ENCODE measurements at places on chromosomes 13 and 19.

- DNase-seq: no peak
Measured at GRCh38 chr13:24737042-24737441, 26.9 kb upstream of the RNF17 start.

DNA sequence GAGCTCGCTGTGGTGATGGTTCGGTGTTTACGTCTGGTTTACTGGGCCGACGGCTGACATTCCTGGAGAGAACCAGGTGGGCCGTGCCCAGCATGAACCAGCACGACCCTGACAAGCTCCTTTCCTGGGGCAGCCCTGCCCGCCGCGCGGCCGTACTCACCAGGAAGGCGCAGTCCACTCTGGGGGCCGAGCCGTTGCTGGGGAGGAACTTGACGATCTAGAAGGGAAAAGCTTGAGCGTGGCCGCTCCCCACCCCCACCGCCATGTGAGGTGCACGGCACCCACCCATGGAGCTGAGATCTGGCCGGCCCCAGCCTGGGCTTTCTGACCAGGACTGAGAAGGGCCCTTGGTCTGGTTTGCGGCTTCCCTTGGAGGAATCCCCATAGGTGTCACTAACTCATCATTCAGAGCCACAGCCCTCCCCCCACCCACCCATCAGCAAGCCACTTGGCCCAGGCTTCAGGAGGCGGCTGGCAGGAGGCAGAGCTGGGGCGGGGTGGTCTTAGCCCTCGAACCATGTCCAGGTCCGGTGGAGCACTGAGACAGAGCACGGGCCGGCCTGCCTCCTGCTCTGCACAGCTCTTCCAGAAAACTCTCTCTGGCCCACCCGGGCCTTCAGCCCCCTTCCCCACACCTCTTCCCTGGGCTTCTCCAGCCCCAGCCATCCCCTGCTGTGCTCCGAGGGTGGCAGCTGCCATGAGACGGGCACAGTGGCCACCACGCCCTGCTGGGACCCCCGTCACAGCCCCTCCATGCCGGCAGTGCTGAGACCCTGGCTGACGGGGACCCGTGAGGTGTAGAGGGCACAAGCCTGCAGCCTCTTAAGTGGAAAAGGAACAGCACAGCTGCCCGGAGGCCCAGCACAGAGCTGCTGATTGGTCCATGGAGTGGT lies 6.2 kb downstream of the ATP4B start:
- no peak for DNase-seq

DNA sequence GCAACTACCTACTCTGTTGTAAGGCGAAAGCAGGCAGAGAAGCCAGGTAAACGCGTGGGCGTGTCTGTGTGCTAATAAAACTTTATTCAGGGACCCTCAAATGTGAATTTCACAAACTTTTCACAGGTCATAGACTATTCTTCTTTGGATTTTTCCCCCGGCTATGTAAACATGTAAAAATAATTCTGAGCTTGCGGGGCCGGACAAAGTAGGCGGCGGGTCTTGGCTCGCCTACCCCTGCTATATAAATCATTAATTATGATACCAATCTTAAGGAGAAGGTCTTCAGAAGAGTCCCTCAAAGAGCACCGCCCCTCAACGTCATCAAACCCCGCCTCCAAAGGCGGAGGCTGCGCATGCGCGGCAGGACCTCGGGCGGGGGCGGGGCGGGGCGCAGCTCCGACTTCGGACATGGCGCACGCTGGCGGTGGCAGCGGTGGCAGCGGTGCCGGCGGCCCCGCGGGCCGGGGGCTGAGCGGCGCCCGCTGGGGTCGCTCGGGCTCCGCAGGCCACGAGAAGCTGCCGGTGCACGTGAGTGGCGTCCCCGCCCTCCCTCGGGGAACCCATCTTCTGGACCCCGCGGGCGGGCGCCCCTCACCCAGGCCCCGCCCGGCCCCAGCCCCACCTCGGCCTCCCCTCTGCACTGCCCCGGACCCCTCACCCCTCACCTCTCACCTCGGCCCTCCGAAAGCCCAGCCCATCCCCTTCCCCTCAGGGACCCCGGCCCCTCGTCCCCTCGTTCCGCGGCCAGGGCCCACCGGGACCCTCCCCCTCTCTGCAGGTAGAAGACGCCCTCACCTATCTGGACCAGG lies at the start of gene SIN3B:
SIN3B (plus strand) TSS at position 389 of the 812 bp plus-strand sequence; CDS start at position 412, 23 bp downstream.
- DNase-seq: peak; percentile 86

GRCh38 chr19:41997851-41998229 lies 3.8 kb upstream of the ATP1A3 start:
- no peak for DNase-seq

DNA sequence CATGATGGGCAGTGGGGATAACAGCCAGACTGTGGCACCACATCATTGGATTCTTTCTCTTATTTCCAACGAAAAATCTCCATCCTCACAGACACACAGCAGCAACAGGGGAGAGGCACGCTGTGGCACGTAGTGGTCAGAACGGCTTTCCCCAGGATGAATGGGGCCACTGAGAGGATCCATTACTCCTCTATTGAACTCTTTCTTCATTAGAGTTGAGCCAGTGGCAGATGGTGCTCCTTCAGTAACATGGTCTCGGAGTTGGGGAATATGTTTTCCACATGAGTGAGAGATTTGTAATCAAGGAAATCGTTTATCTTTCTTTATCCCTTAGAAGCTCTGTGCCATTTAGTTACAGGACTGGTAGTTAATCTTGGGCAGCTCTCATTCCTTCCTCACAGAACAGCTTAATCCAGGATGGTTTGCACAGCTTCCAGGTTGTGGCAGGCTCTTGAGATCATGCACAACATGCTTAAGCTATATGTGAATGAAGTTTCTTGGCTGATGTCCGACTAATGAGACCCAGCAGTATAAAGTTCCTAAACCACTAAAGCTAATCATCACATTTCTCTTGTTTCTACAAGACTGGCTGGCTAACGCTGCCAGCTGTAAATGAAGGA lies 180.5 kb upstream of the SLC10A2 start:
- DNase-seq: no peak

DNA sequence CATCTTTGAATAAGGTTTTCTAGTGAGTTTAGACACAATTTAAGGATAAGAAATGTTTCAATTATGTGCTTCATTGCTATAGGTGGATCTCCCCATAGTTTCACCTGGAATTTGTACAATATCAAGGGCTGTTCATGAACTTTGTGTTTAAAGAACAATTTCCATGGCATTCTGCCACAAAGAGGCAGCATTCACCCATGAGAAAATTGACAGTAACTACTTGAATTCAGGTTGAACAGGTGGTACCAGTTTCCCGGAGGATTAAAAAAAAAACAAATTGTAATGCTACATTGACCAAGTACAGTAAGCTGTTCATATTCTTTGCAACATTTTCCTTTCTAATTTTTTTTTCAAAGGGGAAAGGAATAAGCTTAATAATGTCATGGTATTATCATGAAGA lies 9.1 kb downstream of the SLITRK5 start:
- DNase-seq: no peak

GRCh38 chr19:612941-613340 lies 20.4 kb downstream of the POLRMT start:
- no peak for DNase-seq

- DNase-seq: peak; percentile 79
Measured at GRCh38 chr19:16330368-16330801, 5.8 kb downstream of the KLF2 start.

GRCh38 chr19:56301155-56301554 lies 13.5 kb downstream of the ZSCAN5A start:
- no peak for DNase-seq

GRCh38 chr13:83819611-83820010 lies 62.7 kb downstream of the SLITRK1 start:
- DNase-seq: no peak

DNA sequence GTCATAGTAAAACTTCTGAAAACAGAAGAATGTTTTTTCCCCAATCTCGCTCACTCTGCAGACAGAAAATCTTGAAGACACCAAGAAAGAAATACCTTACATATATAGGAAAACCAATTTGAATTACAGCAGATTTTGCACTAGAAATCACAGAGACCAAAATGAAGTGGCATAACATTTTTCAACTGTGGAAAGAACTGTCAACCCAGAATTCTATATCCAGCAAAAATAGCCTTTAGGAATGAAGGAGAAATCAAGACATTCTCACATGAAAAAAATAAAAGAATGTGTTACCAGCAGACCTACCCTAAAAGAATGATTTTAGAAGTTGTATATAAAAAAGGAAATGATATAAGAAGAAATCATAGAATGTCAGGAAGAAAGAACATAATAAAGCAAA lies 28.7 kb downstream of the CCDC122 start:
- DNase-seq: no peak

DNA sequence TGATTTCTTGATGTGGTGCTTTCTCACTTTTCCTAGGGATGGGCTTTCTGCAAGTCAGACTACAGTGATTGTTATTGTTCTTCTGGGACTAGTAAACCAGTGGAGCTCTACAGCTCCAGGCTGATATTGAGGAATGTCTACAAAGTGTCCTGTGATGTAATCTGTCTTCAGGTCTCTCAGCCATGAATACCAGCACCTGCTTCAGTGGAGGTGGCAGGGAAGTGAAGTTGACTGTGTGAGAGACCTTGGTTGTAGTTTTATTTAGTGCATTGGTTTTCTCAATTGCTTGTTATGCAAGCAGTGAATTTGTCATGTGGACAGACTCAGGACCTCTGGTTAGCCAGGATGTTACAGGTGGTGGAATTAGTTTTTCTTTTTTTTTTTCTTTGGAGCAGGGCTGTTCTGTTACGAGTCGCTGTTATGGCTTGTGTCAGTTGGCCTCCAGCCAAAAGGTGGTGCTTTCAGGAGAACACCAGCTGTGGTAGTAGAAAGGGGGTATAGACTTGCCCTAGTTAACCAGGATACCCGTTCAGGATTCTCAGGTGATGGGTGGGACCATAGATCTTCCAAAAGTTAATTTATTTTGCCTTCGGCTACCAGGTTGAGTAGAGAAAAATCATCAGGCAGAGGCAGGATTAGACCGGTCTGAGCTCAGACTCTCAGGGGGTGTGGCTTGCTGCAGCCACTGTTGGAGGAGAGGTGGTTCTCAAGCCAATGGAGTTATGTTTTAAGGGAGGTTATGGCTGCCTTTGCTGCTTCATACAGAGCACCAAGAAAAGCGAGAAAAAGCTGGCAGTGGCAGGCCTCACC lies 11.9 kb upstream of the ZNF675 start:
- DNase-seq: no peak

DNA sequence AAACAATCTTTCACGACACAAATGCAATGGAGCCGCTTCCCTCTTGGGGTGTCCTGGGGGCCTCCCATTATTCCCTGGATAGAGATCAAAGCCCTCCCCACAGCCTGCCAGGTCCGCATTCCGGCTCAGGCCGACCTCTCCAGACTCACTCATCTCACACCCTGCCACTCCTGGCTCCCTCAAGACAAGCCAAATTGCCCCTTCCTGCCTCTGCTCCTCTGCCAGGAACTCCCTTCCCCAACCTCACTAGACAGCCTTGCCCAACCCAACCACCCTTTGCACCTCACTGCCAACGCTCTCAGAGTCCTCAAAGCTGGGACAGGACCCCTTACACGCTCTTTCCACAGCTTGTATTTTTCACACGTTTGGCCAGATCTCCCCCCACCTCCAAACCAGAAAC lies 1.5 kb downstream of the ABHD17A start:
- no peak for DNase-seq

DNA sequence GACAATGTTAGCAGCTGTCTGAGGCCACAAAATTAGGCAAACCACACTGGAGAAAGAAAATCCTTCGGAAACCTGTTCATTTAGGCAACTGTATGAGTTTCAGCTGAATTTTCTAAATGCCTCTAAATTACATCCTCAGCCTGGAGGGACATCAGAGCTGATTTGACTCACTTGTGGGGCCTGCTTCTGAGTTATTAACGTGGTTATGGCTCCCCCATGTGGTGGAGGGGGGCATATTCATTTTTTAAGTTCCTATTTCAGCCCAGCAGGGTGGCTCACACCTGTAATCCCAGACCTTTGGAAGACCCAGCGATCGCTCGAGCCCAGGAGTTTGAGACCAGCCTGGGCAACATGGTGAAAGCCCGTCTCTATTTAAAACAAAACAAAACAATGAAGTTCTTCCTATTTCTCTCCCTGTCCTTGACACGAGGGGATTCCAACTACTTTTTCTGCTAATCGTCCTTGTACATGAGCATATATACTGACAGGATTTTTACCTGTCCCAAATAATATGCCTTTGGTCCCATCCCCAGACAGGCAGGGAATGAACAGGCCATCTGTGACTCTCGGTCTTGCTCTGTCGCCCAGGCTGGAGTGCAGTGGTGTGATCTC lies 31.5 kb upstream of the HIF3A start:
- DNase-seq: peak; percentile 80

GRCh38 chr19:38654628-38655055 lies 7.2 kb downstream of the ACTN4 start:
- no peak for DNase-seq

- no peak for DNase-seq
Measured at GRCh38 chr13:78971355-78972025, 312.5 kb upstream of the OBI1 start.

- no peak for DNase-seq
Measured at GRCh38 chr13:32647926-32648325, 61.7 kb downstream of the PDS5B start.

DNA sequence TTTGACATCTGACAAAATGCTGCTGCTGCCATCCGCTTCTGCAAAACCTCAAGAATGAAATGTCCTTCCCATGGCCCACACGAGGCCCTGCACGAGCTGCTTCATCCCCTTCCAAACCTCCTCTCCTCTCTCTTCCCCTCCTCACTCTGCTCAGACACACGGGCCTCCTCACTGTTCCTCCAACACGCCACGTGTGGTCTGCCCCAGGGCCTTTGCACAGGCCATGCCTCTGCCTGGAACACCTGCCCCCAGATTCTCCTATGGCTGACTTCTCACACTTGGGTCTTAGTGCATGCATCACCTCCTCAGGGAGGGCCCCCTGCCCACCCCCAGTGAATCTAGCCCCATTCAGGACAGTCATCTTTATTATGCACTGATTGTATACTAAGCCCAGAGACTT lies 15.9 kb downstream of the NRTN start:
- no peak for DNase-seq

DNA sequence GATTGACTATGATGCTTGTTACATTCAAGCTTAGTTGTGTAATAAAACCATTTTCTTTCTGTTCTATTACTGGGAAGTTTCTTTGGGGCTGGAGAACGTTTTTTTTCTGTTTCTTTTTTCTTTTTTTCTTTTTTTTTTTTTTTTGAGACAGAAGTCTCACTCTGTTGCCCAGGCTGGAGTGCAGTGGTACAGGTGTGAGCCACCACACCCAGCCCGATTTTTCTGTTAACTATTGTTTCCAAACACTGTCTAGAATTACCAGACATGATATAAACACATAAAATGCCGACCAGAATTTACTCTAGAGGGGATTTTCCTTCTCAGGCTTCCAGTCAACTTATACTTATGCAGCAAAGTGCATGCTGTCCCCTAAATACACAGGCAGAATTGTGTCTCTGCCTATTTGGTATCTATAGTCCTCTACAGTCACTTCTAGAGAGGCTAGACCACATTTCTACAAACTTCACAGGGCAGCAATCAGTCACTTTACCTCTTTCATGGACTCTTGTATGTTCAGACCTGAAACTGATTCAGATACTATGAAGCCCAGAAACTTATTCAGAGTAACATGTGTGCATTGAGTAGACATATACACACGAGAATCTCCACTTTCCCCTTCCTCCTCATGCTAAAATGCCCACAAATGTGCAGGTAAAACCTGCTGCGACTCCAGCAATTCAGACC lies 121.2 kb downstream of the ZNF737 start:
- DNase-seq: no peak

GRCh38 chr13:71605744-71606143 lies 261.3 kb downstream of the DACH1 start:
- DNase-seq: no peak

GRCh38 chr13:98214008-98214643 lies 37.1 kb upstream of the RNF113B start:
- peak; percentile 72 for DNase-seq
